AG08395 (cell line): ENCODE measurements at places on chromosomes 3 and 15.

DNA sequence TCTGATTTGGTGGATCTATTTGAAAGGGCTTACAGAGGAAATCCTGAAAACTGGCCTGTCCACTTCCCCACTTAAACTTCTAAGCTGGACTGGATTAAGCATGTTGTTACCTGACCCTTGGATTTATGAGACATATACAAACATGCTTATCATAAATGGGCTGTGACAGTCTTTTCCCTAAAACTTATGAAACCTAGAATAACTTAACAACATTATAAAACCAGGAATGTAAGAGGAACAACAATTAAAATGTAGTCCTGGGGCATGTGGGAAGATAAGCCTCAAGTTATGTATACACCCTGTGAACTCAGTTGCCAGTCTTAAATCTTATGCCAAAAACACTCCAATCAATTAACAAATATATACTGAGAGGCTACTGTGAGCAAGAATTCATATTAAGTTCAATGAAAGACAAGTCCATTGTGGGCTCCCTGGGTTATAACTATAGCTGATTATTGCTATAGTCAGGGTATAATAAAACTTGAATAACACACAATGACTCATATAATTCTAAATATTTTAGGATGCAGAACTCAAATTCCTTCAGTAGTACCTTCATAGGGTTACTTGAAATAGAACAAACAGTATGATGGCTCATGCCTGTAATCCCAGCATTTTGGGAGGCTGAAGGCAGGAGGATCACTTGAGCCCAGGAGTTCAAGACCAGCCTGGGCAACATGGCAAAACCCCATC lies 87.2 kb upstream of the PPIB start:
- no peak for DNase-seq

GRCh38 chr15:60349589-60349988 lies 48.2 kb downstream of the ANXA2 start:
- DNase-seq, result no peak

- peak; percentile 78 for DNase-seq
Observed at GRCh38 chr3:138412821-138413551, 21.4 kb upstream of the ESYT3 start.

DNA sequence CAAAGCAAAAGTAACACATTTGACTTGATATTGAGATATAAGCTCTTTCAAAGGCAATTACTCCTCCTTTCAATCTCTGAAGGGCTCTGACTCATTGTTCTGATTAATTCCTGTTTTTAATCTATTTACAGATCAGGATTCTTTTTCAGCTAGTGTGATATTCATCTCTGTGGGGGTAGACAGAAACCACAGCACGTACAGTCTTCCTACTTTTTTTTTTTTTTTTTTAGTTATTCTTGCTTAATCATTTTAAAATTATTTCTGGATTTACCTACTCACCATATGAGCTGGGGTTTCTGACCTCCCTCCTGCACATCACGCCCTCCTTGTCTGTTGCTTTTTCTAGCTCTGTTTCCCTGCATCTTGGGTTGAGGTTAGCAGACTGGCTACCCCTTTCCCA lies 1.4 kb downstream of the CNTN3 start:
- DNase-seq, result peak; percentile 37

- no peak for DNase-seq
Observed at GRCh38 chr15:64525828-64526530, 65.6 kb downstream of the ZNF609 start.

GRCh38 chr3:144737281-144737680 lies 765.7 kb downstream of the DIPK2A start:
- DNase-seq, result no peak

- DNase-seq, result no peak
Observed at GRCh38 chr3:47004369-47005211, 25.1 kb downstream of the NBEAL2 start.

- peak; percentile 55 for DNase-seq
Observed at GRCh38 chr3:55169161-55169560, 241.3 kb upstream of the LRTM1 start.
